ENCODE measurements at places on chromosomes 16 and 17. TPM values are rescaled to one million over a fixed set of nuclear protein-coding genes. Genes with fewer than 3 reads are reported as not detected.

- no peak for DNase-seq
- H3K27me3 ChIP-seq: peaks cover 17% of the 10 kb centered on the region
- H3K36me3 ChIP-seq: no peaks in the 10 kb centered on the region
- H3K27ac ChIP-seq: no peak overlapping the region
Observed at GRCh38 chr16:85978291-85978775, 79.4 kb downstream of the IRF8 start.

- peak overlapping the region; percentile 93 for H3K27ac ChIP-seq
- peaks cover 4% of the 10 kb centered on the region for H3K27me3 ChIP-seq
- no peaks in the 10 kb centered on the region for H3K36me3 ChIP-seq
- no peak for DNase-seq
- H3K4me1 ChIP-seq: peaks cover 41% of the 10 kb centered on the region
- peak overlapping the region; percentile 31 for H3K4me3 ChIP-seq
Observed at GRCh38 chr17:48546924-48547807, 2.3 kb upstream of the HOXB2 start.

DNA sequence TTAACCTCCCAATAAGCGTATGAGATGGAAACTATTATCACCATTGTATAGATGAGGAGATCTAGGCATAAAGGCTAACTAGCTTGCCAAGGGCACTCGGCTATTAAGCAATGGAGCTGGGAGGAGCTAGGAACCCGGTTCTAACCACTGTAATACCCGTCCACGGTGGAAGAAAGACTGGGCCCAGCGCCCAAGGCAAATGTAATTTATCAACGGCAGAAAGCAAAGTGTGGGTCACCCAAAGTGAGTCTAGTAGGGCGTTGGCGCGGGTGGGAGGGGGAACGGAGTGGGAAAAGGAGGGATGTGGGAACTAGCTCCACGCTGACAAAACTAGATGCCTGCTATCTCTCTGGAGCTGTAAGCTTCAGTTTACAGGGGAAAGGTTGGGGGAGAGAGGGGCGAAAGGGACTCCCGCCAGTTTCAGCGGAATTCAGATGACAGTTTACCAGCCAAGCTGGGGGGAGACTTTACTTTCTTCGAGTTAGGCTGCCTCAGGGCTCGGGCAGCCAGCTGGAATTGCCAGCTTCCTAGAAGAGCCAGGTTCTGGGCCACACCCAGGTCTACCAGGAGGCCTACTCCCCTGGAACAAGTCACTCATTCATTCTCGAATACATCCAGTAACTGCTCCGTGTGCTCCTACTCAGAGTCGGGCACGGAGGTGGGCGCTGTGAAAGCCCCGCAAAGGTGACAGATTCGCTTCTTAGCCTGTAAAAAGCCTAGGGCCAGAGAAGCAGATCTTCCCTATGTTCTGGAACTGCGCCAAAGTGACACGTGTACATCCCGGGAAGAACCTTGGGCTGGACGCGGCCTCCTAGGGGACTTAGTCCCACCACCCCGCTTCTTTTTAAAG lies 837 bp downstream of the LRRC59 start:
- H3K4me3 ChIP-seq: peak overlapping the region; percentile 98
- no peaks in the 10 kb centered on the region for H3K27me3 ChIP-seq
- peak overlapping the region; percentile 88 for H3K27ac ChIP-seq

GRCh38 chr16:29947897-29948296 lies 14.0 kb upstream of the TMEM219 start:
- no peak overlapping the region for H3K4me3 ChIP-seq
- H3K4me1 ChIP-seq: peaks cover 22% of the 10 kb centered on the region
- H3K27ac ChIP-seq: no peak overlapping the region
- H3K36me3 ChIP-seq: no peaks in the 10 kb centered on the region

DNA sequence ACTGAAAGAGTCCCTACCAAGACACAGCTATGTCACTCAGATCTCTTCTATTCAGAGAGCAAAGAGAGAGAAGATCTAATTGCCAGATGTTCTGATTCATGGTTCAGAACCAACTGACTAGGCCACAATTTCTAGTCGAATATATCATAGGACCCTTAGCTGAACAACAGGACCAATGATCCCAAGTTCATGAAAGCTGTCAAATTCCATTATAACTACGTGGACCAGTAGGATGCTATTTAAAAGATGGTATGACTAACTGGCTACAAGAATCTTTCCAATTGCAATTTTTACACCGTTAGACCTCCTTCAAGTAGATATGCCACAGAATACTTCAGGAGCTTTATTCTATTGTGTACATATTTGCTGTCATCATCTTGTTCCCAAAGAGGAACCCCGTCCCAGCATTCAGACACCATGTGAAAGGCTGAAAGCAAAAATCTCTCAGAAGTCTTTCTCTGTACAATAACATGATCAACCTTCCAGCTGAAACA lies 26.0 kb downstream of the DCUN1D3 start:
- peaks cover 86% of the 10 kb centered on the region for H3K4me1 ChIP-seq
- no peak overlapping the region for H3K4me3 ChIP-seq
- DNase-seq: no peak
- H3K27me3 ChIP-seq: no peaks in the 10 kb centered on the region
- no peaks in the 10 kb centered on the region for H3K36me3 ChIP-seq

GRCh38 chr16:48244863-48245195 lies 729 bp downstream of the LONP2 start:
- no peaks in the 10 kb centered on the region for H3K27me3 ChIP-seq
- H3K4me3 ChIP-seq: peak overlapping the region; percentile 80
- no peaks in the 10 kb centered on the region for H3K36me3 ChIP-seq
- peaks cover 54% of the 10 kb centered on the region for H3K4me1 ChIP-seq

- H3K36me3 ChIP-seq: no peaks in the 10 kb centered on the region
- no peaks in the 10 kb centered on the region for H3K4me1 ChIP-seq
- no peak overlapping the region for H3K4me3 ChIP-seq
Observed at GRCh38 chr16:76278980-76279379, 1.8 kb downstream of the CNTNAP4 start.

- peaks cover 98% of the 10 kb centered on the region for H3K4me1 ChIP-seq
- no peak overlapping the region for H3K4me3 ChIP-seq
- no peaks in the 10 kb centered on the region for H3K27me3 ChIP-seq
- H3K36me3 ChIP-seq: peaks cover 14% of the 10 kb centered on the region
- peak overlapping the region; percentile 36 for H3K27ac ChIP-seq
- peak; percentile 69 for DNase-seq
Observed at GRCh38 chr16:67445913-67446907, 15.3 kb downstream of the HSD11B2 start.

DNA sequence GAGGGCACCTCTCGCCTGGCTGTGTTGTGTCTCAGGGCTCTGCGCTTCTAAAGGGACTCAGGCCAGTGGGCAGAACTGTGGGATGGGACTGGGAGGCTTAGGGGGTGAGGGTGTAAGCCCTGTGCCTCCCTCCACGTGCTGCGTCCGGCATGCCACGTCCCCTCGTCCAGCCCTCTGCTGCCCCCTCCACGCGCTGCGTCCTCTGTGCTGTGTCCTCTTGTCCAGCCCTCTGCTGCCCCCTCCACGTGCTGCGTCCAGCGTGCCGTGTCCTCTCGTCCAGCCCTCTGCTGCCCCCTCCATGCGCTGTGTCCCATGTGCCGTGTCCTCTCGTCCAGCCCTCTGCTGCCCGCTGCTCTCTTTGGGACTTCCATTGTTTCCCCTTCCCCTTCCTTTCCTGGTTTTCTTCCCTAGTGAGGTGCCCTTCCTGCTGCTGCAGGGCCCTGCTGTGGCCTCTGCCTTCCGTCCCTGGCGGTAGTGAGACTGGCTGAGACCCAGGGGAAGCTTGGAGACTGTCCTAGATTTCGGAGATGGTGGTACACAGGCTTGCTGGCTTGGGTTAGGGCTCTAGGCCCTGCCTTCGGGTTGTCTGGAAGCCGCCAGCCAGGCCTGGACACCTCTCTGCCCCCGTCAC lies 6.4 kb upstream of the ZNF750 start:
- no peaks in the 10 kb centered on the region for H3K36me3 ChIP-seq
- peak overlapping the region; percentile 12 for H3K27ac ChIP-seq
- DNase-seq: no peak
- H3K27me3 ChIP-seq: no peaks in the 10 kb centered on the region

- no peaks in the 10 kb centered on the region for H3K36me3 ChIP-seq
- H3K27me3 ChIP-seq: no peaks in the 10 kb centered on the region
- no peak for DNase-seq
- H3K4me3 ChIP-seq: no peak overlapping the region
Observed at GRCh38 chr16:83482545-83483162, 325.1 kb upstream of the HSBP1 start.

DNA sequence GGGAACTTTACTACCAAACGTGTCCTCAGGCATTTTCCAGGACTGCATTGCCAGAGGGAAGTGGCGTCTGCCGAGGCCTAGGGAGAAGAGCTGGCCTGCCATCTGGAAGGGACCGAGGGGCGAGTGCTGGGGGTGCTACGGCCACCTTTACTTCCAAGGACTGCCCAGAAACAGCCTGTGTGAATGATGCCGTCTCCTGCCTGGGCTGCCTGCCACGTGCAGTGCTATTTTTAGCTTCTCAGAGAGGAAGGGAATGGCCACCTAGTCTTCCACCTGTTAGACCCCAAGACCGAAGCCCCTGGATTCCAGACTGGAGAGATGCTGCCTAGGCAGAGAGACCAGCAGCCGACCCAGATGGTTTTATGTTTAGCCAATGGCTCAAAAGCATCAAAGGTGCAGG lies 57.2 kb downstream of the VAC14 start:
- no peaks in the 10 kb centered on the region for H3K27me3 ChIP-seq
- no peak for DNase-seq
- no peak overlapping the region for H3K27ac ChIP-seq
- H3K36me3 ChIP-seq: peaks cover 49% of the 10 kb centered on the region
- no peak overlapping the region for H3K4me3 ChIP-seq

DNA sequence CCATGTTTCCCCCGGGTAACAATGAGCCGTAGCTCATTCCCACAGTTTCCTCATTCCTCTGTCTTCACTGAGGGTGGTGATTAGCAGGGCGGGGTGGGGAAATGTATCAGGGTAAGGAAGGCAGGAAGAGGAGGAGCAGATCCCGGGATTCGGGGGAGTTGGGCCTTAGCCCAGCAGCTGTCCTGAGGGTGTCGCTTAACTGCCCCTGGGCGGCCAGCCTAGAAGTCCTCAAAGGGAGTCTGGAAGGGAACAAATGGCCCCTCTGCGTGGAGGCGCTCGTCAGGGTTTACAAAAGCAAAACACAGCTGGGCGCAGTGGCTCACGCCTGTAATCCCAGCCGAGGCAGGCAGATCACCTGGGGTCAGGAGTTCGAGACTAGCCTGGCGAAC lies 14.3 kb downstream of the MLYCD start:
- H3K27ac ChIP-seq: no peak overlapping the region
- H3K36me3 ChIP-seq: peaks cover 100% of the 10 kb centered on the region
- no peaks in the 10 kb centered on the region for H3K4me1 ChIP-seq
- no peaks in the 10 kb centered on the region for H3K27me3 ChIP-seq

DNA sequence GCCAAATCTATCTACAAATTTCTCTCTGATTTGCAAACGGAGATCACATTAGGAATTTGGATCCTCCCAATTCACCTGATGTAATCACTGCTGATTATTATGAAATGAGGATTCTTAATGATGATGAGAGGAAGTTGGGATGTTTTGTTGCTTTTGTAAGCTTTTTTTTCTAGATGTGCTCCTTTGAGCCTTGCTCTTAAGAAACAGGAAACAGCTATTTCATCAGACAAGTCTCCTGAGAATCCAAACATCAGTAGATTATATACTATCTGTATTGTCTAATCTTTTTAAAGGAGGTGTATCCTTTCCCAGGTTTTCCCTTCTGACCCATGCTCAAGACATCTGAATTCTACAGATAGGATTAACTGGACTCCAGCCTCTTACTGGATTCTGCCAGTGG lies 73.3 kb downstream of the KIF2B start:
- H3K4me3 ChIP-seq: no peak overlapping the region
- H3K4me1 ChIP-seq: no peaks in the 10 kb centered on the region
- no peaks in the 10 kb centered on the region for H3K27me3 ChIP-seq
- no peak for DNase-seq
- no peaks in the 10 kb centered on the region for H3K36me3 ChIP-seq
- no peak overlapping the region for H3K27ac ChIP-seq

DNA sequence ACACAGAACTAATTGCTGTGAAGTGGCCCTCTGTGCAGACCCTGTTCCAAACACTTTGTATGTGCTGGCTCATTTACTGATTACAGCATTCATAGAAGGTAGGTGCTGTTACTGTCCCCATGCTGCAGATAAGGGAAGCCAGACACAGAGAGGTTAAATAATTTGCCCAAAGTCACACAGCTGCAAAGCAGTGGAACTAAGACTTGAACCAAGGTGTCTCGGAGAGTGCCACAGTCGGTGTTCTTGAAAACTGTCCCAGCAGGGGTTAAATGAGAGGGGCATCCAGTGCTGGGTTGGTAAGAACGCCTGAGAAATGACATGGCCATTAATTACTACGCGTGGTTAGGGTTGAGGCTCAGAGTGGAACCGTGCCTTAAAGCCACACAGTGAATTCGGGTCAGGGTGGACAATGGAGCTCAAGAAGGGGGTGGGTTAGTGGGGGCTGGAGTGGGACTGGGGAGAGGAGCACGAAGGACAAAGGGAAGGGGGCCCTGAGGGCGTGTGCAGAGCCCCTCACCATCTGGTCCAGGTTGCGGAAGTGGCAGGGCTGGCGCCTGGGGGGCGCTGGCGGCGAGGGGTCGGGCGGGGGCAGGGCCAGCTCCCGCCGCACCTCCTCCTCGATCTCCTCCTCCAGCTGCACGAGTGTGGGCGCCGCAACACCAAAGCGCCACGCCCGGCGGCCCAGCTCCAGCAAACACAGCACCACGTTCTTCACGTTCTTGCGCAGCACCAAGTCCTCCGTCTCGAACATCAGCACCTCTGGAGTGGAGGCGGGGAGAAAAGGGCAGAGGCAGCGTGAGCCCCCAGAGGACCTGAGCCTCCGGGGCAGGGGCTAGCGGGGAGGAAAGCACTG lies 3.3 kb downstream of the GAS2L2 start:
- no peak overlapping the region for H3K27ac ChIP-seq
- no peak overlapping the region for H3K4me3 ChIP-seq
- H3K4me1 ChIP-seq: peaks cover 36% of the 10 kb centered on the region
- H3K27me3 ChIP-seq: peaks cover 7% of the 10 kb centered on the region
- no peaks in the 10 kb centered on the region for H3K36me3 ChIP-seq

GRCh38 chr17:55208078-55208812 lies 56.5 kb upstream of the HLF start:
- H3K4me1 ChIP-seq: no peaks in the 10 kb centered on the region
- no peak overlapping the region for H3K27ac ChIP-seq
- no peak for DNase-seq
- no peaks in the 10 kb centered on the region for H3K36me3 ChIP-seq

Gene PPM1D
- 8.2 TPM for total RNA-seq

Gene OR4D1
- total RNA-seq: not detected

Gene CDRT4
- total RNA-seq: not detected

Gene CDH3
- not detected for total RNA-seq
